Endothelial cell of umbilical vein (primary cell): ENCODE measurements at places on chromosomes 16 and 17. TPM values are rescaled to one million over a fixed set of nuclear protein-coding genes. Genes with fewer than 3 reads are reported as not detected.

DNA sequence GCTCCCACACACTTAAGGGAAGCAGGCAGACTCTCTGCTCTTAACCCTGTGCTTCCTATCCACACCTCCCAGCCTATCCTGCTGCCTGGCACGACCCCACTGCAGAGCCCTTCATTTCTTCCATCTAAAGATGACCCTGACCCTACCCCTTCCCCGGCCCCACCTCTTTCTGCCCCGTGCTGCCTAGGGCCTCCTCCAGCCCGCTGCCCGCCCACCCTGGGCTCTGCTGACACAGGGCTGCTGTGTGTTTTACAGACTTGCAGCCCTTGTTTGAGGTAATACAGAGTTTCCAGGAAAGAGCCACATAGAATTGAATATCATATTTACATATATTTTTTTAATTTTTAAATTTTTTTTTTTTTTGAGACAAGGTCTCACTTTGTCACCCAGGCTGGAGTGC is 42.0 kb downstream of the MEOX1 start:
- H3K27ac ChIP-seq = no peak overlapping the region
- H3K36me3 ChIP-seq = no peaks in the 10 kb centered on the region
- no peaks in the 10 kb centered on the region for H3K4me1 ChIP-seq
- no peak for DNase-seq
- H3K4me3 ChIP-seq = no peak overlapping the region

- H3K36me3 ChIP-seq = no peaks in the 10 kb centered on the region
- DNase-seq = no peak
- no peaks in the 10 kb centered on the region for H3K4me1 ChIP-seq
- H3K27me3 ChIP-seq = no peaks in the 10 kb centered on the region
These were observed 36.6 kb downstream of the GRIN2A start for GRCh38 chr16:10145542-10146035.

SPATA33 gene
- 11.4 and 13.7 TPM in 2 replicates for total RNA-seq

STAT5B gene
- total RNA-seq = 53.1 and 53.7 TPM in 2 replicates

GRCh38 chr17:18027280-18027679 is 11.7 kb downstream of the ATPAF2 start:
- H3K4me3 ChIP-seq = no peak overlapping the region
- H3K27me3 ChIP-seq = no peaks in the 10 kb centered on the region
- H3K27ac ChIP-seq = no peak overlapping the region
- H3K36me3 ChIP-seq = peaks cover 2% of the 10 kb centered on the region
- peaks cover 8% of the 10 kb centered on the region for H3K4me1 ChIP-seq
- DNase-seq = no peak
